Stimulated activated CD8-positive, alpha-beta memory T cell treated with anti-CD3 and anti-CD28 coated beads, Interleukin-4, amount 100 ng/mL, for 1 hour (primary cell): ENCODE measurements at places on chromosomes 2 and 18.

- DNase-seq = no peak
Observed at GRCh38 chr2:31893094-31893493, 117.7 kb downstream of the MEMO1 start.

DNA sequence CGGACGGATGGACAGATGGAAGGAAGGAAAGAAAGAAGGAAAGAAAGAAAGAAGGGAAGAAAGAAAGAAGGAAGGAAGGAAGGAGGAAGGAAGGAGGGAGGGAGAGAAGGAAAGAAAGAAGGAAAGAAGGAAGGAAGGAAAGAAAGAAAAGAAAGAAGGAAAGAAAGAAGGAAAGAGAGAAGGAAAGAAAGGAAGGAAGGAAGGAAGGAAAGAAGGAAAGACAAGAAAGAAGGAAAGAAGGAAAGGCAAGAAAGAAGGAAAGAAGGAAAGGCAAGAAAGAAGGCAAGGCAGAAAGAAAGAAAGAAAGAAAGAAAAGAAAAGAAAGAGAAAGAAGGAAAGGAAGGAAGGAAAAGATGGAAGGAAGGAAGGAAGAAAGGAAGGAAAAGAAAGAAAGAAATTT, 162.5 kb upstream of the DNMT3A start:
- no peak for DNase-seq

DNA sequence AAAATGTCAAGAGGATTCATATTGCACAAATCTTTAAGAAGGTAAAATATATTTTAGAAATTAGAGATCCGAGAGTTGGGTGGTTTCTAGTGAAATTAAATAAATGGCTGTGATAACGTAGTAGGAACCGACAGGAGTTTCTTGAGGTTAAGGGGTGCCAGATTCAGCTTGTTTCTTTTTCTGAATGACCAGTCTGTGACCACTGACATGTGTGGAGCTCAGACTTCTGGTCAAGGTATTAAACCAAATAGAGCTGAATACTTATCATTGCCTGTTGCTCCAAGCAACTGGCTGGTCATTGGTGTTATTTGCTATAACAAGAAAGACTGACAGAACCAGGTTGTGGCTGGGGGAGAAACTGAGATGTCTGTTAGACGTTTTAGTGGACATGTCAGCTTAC, 408.2 kb upstream of the HS6ST1 start:
- no peak for DNase-seq

DNA sequence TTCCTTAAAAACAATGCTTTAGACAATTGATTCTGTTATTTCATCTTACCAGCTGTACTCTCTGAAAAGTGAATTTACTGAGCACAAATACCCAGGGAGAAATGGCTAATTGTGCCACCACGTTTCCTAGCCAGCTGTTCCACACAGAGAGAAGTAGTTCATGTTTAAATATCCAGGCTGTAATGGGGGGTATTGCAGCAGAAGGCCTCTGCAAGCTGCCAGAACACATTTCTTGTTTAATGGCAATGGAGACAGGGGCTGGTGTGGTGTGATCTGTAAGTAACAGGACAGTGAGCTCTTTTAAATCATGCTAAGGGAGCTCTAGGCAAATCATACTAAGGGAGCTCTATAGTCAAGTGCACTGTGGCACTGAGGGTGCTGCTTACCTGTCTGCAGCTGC, 809.2 kb downstream of the CNTNAP5 start:
- no peak for DNase-seq

GRCh38 chr2:191041418-191042161, 27.6 kb upstream of the STAT1 start:
- no peak for DNase-seq

- no peak for DNase-seq
Observed at GRCh38 chr2:96143848-96144480, 1.3 kb downstream of the DUSP2 start.

DNA sequence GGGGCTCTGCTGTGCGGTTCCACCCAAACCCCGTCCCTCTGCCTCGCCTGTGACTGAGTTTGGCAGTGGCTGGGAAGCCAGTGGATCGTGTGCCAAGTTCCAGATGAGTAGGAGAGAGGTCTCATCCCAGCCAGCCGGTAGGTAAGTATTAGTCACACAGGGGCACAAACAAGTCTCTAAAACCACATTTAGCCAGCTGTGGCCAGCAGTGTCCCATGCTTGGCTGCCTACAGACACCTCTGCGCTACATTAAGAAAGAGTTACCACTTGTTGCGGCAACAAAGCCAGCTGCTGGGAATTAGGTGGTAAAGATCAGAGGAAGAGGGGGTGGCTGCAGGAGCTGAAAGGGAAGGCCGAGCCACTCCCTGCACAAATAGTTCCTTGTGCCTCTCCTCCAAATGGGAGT, 81.2 kb downstream of the GATA6 start:
- DNase-seq = no peak

DNA sequence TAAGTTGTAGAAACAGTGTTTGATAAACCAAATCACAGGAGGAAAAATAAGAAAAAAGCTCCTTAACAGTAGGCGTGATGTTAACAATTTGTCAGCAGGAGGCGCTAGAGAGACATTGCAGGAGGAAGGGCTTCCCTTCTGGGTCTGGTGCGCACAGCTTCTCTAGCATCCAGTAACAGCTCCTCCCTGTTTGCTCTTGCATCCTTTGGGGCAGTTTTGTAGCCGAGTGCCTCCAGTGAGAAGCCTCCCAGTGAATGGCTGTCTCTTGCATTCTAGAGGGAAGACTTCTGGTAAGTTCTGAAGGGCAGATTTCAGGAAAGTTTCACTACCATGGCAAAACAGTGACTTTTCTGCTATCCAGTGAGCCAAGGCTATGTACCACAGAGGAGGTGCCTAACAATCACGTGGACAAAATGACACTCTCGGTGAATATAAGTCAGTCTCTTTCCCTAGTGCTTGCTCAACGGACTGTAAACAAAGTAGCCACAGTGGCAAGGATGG, 9.5 kb upstream of the ZNF396 start:
- DNase-seq = no peak

DNA sequence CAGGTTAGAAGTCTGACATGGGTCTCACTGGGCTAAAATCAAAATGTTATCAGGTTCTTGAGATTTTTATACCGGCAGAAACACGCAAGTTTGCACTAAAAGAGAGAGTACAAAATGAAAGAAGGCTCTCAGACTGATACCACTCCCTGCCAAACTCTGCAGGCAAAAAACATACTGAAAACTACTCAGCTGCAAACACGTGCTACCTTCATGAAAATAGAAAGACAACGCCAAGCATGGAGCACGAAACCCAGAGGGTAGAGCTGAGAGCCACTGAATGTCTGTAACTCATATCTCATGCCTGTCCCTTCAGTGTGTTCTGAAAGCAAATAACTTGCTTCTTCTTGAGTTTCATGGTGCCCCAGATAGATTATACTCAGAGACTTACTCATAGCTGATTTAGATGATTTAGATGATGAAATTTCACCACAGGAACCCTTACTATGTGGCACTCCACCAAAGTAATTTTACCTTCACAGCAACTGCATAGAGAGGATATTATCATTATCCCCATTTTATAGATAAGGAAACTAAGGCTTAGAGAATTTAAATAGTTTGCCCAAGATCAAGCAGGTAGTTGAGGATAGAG, 313.0 kb upstream of the SLC39A10 start:
- no peak for DNase-seq

GRCh38 chr2:229714080-229714735, at the start of gene DNER:
DNER (minus strand) TSS chr2:229714555; CDS start chr2:229714423, 132 bp downstream.
- DNase-seq = no peak

GRCh38 chr2:182819412-182819811, 47.0 kb downstream of the FRZB start:
- no peak for DNase-seq
